ENCODE measurements at places on chromosomes 2 and 18. TPM values are rescaled to one million over a fixed set of nuclear protein-coding genes. Genes with fewer than 3 reads are reported as not detected.

The ORC4 gene
- total RNA-seq = 49.5 TPM

The RGPD4 gene
- total RNA-seq = not detected

The DQX1 gene
- not detected for total RNA-seq

The PPP1R1C gene
- total RNA-seq = not detected

The POTEJ gene
- not detected for total RNA-seq

The RBMS1 gene
- total RNA-seq = 79.2 TPM

The HAAO gene
- not detected for total RNA-seq

Data from SJSA1 (cell line).